ENCODE measurements at places on chromosomes 3 and 15.

DNA sequence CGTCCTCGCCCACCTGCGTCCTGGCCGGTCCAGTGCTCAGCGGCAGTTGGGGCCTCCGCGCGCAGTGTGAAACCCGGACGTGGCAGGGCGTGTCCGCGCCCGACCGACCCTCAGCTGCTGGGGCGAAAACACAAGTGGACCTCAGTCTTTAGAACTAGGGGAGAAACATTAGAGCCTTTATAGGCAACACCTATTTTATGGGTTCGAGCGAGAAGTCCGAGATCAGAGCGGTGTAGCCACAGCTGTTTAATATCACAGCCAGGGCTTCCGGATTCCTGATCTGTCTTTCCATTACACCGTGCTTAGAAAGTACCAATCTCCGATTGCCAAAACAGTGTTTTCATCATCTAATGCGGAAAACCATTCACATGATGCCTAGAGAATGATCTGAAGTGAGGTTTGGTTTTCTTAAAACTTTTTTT, 506 bp downstream of the RAD51 start:
- DNase-seq, result no peak

DNA sequence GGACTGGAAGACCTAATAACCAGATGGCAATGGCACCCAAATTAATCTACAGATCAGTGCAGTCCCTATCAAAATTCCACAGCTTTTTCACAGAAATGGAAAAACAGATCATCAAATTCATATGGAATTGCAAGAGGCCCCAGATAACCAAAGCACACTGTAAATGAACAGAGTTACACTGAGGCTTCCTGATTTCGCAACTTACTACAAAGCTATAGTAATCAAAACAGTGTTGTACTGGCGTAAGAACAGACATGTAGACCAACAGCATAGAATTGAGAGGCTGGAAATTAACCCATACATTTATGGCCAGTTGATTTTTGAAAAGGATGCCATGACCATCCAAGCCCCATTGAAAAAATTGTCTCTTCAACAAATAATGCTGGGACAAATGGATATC, 16.2 kb downstream of the XPC start:
- DNase-seq, result no peak

GRCh38 chr15:32802286-32802936, 84.6 kb downstream of the GREM1 start:
- no peak for DNase-seq

DNA sequence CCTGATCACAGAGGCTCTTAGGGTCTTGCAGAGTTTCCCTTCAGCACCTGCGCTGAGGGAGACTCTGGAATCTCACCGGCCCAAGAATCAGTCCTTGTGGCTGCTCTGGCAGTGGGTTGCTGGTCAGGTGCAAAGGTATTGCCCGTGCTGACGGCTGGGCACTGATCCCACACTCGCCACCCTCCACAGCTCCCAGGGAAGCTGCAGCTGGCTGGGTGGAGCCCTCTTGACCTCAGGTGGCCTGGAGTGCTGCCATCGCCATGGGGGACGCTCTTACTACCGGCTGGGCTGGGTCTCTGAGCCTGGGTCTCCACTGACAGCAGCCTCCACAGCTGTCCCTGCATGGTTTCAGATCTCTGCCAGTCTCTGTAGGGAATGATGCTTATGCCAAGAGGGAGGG, 52.6 kb upstream of the EPHB3 start:
- no peak for DNase-seq

DNA sequence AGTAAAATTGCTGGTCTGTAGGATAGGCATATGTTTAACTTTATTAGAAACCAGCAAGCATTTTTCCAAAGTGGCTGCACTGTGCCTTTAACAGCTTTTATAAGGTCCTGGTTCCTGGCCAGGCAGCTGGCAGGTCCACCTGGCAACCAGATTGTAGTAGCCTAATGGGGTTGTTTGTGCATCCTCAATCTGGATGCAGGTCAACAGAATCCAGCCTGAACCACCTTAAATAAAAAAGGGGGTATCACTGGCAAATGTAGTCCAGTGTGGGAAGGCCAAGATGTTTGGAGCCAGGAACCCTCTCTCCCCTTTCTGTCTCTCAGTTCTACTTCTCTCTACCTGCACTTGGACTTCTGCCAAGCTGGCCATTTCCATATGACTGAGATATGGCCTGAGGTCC, 200.3 kb downstream of the ZNF621 start:
- no peak for DNase-seq

GRCh38 chr3:10366651-10367101, 45.8 kb upstream of the SEC13 start:
- no peak for DNase-seq

DNA sequence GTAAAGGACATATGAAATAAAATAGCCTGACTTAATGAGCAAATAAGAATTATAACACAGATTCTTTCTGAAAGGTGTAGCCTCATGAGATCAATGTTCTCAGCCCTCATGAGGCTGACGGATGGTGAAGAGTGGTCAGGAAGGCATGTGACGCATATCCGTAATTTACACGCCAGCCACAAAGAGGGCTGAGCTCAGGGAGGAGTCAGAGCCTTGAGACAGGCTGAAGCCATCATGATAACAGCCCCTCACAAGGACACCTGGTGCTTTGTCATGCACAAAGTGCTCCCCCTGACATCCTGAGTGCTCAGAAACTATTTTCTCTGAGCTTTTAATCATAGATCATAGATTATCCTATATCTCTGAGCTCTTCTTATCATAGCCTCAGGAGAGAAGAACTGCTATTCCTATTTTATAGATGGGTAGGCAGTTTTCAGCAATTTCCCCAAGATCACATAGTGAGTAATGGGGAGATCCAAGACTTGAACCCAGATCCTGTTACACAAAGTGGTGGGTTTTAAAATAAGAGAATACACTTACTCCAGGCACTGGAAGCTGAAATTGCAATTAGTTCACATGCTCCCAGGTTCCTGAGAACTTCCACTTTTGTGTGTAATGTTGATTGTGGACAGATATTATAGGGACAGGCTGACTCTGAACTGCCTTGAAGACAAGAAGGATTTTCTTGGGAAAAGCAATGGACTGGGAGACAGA, 267.1 kb downstream of the RPLP1 start:
- peak; percentile 52 for DNase-seq
